ENCODE measurements at places on chromosomes 7 and 10. TPM values are rescaled to one million over a fixed set of nuclear protein-coding genes. Genes with fewer than 3 reads are reported as not detected.

AZGP1 gene
- total RNA-seq = 113 TPM

FAM25A gene
- not detected for total RNA-seq

DNA sequence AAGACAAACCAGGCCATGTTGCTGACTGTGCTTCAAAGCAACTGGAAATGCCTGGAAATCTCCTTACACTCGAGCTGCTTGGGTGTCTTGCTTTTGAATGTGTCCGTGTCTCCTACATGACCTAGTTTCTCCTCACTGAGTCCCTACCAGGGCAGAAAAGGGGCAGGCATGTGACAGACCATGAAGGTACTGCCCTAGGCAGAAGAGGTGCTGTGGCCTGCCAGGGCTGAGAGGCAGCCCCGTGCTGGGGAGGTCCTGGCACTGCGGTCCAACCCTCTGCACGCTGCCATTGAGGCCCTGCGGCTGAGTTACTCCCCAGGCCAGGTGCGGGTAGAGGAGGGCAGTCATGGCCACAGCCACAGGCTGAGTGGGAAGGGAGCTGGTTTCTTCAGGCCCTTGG, 159.3 kb downstream of the LYZL1 start:
- DNase-seq = no peak

- DNase-seq = no peak
Measured at GRCh38 chr10:73649876-73650536, 5.8 kb downstream of the SYNPO2L start.

DNA sequence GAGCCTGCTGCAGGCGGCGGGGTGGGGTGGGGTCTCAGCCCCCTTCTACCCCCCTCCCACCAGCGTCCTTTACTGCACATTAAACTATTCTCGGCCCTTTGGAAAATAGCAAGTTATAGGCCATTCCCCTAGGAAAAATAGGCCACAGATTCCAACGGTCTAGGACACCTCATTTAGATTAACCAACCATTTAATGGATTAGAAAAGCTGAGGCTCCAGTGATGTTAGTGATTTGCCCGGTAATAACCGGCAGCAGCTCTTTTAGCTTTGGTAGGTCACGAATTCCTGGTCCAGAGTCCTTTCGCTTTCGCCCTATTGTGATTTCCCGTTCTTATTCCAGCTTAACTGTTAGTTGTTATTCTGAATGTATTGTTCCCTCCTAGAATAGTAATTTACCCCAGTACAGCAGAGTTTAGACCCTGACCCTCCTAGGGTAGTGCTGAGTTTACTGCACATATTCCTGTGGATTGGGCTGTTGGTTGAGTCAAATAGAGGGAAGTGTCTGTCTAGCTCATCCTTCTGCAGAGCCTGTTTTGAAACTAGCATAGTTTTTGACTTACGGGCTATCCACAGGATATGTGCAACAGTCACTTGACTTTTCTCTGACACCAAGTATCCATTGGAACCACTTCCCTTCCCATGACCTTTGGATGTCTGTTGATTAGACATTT, 754 bp downstream of the GSTO1 start:
- no peak for DNase-seq

DNA sequence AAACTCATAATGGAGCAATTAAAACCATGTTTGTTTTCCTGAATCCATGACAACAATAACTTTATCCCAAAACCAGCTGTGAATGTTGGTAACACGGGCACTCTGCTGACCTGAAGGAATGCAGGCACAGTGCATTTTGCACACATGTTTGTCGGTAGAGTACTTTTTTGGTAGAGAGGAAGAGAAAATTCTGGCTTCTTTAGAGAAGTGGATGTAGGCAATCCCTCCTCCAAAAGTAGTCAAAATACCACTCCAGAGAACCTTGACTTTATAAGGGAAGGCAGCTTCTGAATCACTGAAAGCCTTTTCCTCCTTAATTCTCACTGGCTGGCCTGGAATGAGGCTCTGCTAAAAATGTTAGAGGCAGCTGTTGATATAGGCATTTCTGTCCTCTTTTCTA, 15.8 kb upstream of the ACTA2 start:
- no peak for DNase-seq

PLAC9 gene
- total RNA-seq = 29.1 TPM

DNA sequence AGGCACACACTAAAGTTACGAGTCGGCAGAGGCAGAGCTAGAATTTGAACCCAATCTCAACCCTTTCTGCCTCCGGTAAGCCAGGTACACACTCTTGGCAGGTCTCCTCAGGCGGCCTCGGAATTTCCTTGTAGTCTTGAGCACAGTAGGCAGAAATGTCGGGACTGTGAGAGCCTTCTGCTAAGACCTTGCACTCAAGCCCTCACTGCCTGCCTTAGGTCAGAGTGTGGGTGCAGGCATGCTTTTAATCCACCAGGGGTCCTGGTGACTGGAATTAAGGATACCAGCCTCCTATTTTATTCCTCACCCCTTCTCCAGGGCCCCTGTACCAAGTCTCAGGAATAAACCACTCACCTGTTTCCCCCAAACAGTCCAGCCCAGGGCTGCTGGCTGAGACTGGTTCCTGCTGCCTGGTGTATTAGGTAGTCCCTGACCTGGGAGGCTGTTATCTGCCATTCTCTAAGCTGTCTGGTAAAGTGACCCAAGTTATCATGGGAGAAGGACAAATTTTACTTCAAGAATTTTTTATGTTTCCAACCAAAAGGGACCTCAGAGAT, 855 bp downstream of the ATP6V1F start:
- DNase-seq = no peak

DNA sequence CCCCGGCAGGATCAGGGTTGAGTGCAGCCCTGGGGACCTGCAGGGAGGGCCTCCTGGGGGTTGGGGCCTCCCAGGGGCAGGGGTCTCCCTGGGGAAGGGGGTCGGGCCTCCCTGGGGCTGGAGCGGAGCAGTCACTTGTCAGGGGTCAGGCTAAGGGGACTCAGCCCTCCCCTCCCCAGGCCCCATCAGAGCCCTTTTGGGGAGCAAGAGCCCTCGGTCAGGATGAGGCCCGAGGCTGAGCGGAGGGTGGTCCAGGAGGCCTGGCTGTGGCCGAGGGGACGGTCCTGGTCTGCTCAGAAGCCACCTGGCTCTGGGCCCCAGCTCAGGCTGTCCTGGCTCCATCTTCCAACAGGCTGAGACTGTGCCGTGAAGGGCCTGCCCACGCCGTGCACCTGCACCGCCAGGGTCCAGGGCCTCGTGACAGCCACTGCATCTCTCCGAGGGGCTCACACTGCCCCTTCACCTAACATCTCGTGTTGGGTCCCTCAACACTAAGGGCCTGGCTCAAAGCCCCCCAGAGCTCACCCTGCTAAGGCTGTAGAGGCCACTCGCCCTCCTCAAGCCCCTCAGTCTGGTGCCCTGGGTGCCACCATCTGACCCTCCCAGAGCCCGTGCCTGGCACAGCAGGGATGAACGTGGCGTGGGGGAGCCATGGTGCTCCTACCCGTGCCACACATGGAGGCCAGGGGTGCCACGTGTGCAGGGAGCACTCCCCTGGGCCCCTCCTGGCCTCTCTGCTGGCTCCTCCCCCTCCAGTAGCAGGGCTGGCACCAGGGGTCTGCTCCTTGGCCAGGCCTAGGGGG, 12.9 kb downstream of the BHLHA15 start:
- DNase-seq = peak; percentile 29

GRCh38 chr7:36029311-36029710, 123.7 kb upstream of the EEPD1 start:
- no peak for DNase-seq

CFAP69 gene
- total RNA-seq = 1.3 TPM

DNA sequence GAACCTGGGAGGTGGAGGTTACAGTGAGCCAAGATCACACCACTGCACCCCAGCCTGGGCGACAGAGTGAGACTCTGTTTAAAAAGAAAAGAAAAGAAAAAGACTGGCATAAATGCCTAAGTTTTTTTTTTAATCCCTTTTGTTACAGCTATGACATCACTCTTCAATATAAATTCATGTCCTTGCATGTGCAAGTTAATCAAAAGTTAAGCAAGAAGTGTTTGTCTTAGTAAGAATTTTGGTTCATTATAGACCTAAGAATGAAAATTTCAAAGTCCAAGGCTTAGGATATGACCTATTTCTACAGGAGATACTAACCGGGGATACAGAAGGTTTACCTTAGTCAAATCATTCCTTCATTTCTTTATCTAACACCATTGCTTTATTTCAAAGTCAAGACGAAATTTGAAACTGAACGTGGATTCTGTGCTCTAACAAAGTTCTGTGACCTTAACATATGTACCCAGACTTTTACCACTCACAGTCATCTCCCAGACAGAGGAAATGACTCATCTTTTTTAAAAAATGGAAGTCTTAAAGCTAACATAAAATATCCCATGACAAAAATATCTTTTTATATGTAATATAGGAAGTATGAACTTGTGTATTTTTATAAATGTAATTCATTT, 29.3 kb upstream of the ITGB8 start:
- no peak for DNase-seq

GRCh38 chr7:145692237-145692950, 424.2 kb upstream of the CNTNAP2 start:
- DNase-seq = peak; percentile 60

DNA sequence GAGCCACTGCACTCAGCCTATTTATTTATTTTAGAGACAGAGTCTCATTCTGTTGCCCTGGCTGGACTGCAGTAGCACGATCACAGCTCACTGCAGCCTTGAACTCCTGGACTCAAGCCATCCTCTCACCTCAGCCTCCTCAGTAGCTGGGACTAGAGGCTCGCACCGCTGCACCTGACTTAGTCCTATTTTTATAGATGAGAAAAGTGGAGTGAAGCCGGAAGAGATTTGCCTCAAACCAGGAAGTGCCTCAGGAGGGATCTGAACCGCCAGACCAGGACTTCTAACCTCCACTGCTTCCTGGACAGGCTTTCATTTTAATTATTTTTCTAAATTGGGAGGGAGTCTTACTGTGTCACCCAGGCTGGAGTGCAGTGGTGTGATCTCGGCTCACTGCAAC, 17.5 kb upstream of the CLIP2 start:
- no peak for DNase-seq

GRCh38 chr10:86673827-86674581, 5.7 kb downstream of the LDB3 start:
- peak; percentile 71 for DNase-seq

DNA sequence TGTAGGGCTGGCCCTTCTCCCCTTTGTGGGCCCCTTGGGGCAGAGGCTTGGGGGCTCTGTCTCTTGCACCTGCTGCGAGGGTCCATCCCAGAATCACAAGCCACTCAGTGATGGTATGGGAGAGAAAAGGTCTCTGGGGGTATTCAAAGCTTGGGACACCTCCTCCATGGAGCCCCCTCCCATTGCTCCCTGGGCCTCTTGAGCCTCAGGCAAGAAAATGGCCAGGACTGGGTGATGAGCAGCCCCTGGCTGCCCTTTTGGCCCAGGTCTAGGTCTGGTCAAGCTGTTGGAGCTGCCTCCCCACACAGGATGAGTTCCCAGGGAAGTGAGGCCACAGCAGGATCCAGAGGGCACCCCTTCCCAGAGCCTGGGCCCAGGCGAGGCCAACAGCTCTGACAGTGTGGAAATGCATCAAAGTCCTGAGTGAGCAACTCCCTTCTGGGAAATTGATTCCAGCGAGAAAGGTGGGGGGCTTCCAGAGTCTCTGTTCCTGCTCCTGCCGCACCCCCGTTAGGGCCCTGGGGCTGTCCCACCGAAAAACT, 3.4 kb upstream of the MYL7 start:
- DNase-seq = no peak

NEUROD6 gene
- total RNA-seq = not detected

DNA sequence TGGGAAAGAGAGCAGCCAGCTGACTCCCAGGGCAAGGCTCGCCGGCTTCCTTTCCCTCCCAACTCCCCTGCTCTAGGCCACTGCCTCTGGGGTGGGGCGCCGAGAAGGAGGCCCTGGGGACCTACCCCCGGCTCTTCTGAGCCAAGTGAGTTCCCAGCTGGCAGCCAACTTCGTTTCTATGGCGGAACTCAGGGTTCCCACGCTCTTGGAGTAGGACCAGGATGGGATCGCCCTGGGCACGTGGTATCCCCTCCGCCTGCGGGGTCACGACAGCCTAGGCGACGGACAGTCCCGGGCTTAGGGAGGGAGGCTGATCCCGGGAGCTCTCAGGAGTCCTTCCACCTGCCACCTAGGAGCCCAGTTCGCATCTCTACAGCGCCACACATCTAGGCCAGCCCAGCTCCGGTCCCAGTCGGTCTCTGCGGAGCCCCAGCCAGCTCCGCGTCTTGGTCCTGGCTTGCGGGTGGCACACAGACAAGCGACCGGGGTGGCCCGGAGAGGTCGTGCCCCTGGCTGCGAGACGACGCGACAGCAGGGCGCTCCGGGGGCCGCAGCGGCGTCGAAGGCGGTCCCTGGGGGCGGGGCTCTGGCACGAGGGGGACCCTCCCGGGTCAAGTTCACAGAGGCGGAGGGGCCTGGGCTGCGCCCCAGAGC, 20.5 kb upstream of the GATA3 start:
- DNase-seq = no peak

SEMA3D gene
- 1.1 TPM for total RNA-seq

GRCh38 chr7:233249-234035, 41.1 kb downstream of the FAM20C start:
- peak; percentile 71 for DNase-seq

- DNase-seq = no peak
Measured at GRCh38 chr10:90743291-90743690, 114.5 kb downstream of the HTR7 start.

NSMCE4A gene
- 23.7 TPM for total RNA-seq

GRCh38 chr10:11116361-11116760, 98.7 kb downstream of the CELF2 start:
- no peak for DNase-seq

DNA sequence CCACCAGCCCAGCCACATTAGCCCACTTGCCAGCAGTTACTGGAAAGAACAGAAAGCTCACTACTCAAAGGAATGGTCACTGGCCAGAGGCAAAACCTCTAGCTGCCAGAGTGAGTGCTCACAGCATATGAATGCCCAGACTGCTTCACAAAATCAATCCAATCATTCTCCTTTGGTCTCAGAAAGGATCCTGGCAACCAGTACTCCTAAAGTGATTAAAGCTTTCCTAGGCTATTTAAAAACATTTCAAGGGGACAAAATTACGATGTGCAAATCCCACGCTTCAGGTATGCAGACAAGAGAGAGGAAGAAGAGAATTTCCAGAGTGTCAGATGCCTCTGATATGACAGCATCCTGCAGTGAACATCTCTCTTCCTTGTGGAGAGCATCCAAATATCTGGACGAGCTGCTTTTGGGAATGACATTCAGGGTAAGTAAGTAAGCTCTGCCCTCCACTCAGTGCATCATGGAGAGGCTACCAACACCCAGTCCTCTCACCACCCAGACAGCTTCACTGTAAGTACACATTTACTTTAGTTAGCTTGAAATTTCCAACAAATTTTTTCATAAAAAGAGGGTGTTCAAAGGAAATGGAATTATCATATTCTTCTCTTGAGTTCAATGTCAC, 25.1 kb downstream of the ICA1 start:
- no peak for DNase-seq

ZPBP gene
- not detected for total RNA-seq

GPAM gene
- 29.7 TPM for total RNA-seq

SLIT1 gene
- total RNA-seq = 0.16 TPM

DNA sequence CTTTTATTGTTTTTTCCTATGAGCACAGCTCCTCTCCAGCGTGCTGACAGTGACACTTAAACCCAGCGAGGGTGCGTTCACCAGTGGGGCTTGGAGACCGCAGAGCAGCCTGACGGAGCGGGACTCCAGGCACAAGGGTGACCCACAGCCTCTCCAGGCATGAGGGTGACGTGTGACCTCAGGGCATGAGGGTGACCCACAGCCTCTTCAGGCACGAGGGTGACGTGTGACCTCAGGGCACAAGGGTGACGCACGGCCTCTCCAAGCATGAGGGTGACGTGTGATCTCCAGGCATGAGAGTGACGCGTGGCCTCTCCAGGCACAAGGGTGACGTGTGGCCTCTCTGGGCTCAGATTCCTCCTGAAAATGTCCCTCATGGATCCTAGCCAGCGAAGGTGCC, 164.3 kb upstream of the TCERG1L start:
- DNase-seq = no peak

Data from Right ventricle myocardium superior (tissue), 1 donor.